ENCODE measurements at places on chromosomes 7 and 10.

DNA sequence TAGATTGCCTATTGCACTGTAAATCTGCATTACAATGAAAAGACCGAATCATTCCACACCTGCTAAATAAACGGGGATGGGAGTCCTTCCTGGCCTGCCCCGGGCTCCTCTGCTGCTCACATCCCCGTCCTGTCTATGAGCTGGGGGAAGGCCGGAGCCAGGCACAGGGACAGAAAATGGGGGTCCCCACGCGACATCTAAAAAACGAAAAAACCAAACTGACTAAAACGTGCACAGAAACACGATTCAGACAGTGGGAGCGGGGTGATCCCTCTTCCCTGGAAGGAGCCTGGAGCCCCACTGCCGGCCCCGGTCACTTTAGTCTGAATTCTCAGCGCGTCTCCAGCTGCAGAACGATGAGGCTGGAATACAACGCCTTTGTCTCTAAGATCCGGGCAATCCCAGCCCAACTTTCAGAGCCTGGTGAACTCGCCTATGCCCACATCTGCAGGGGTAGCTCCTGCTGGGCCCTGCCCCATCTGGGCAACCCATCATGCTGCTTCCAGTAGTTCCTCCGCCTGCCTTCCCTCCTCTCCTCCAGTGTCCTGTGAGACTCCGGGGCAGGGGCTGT lies 78.0 kb downstream of the ADARB2 start:
- DNase-seq = no peak

- no peak for DNase-seq
Observed at GRCh38 chr7:101598986-101599771, 29.9 kb downstream of the MYL10 start.

- DNase-seq = no peak
Observed at GRCh38 chr10:118802126-118802793, 47.5 kb upstream of the CACUL1 start.

- DNase-seq = no peak
Observed at GRCh38 chr7:41928166-41928565, 225.3 kb upstream of the INHBA start.

DNA sequence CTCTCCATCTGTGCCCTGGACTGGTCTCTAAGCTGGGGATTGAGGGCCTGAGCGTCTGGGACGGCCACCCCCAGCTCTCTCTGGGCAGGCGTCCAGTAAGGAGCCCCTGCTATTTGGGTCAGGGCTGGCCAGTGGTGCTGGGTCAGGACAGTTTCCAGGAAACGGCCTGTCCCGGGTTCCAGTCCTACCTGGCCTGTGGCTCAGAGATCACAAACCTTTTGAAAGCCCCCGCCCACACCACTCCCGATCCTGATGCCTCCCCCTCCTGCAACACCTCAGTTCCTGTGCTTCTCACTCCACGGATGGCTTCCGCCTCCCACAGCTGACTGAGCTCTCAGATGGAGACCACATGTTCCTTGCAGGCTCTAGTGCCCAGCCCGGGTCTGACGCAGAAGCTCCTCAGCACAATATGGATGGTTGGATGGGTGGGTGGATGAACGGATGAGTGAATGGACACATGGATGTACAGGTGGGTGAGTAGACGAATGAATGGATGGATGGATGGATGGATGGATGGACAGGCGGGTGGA lies 91.7 kb upstream of the PDGFA start:
- DNase-seq = no peak

GRCh38 chr7:151399906-151400305 lies 9.9 kb downstream of the WDR86 start:
- peak; percentile 18 for DNase-seq

- DNase-seq = no peak
Observed at GRCh38 chr10:72124989-72125388, 36.6 kb upstream of the SPOCK2 start.

DNA sequence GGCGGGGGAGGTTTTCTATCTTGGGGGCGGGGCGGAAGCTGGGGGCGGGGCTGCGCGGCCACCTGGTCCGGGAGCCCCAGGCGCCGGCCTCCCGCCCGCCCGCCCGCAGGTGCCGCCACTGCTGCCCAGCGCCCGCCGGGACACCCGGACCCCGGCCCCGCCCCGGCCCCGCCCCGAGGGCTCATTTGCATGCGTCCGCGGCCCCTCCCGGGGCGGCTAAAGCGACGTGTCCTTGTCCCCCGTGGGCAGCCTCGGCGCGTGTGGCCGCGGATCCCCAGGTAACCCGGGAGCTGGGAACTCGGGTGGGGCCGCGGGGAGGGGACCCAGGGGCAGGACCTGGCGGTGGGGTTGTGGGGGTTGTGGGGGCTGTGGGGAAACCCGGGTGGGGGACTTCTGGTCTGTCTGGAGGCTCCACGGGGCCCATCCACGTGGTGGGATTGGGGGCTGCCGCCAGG lies at the start of gene BHLHA15:
Gene BHLHA15, plus strand, starts transcription at position 219 of the 455 bp plus-strand sequence. CDS start 871 bp downstream, outside the sequence.
- no peak for DNase-seq

GRCh38 chr7:53485354-53485753 lies 449.9 kb downstream of the POM121L12 start:
- DNase-seq = no peak
